ENCODE measurements at places on chromosomes 5 and 9.

- DNase-seq = no peak
Measured at GRCh38 chr5:144207875-144208444, 37.3 kb downstream of the KCTD16 start.

- DNase-seq = no peak
Measured at GRCh38 chr9:85041466-85042137, 372.1 kb downstream of the NTRK2 start.

GRCh38 chr5:164233791-164234190, 728.4 kb downstream of the MAT2B start:
- DNase-seq = peak; percentile 41

DNA sequence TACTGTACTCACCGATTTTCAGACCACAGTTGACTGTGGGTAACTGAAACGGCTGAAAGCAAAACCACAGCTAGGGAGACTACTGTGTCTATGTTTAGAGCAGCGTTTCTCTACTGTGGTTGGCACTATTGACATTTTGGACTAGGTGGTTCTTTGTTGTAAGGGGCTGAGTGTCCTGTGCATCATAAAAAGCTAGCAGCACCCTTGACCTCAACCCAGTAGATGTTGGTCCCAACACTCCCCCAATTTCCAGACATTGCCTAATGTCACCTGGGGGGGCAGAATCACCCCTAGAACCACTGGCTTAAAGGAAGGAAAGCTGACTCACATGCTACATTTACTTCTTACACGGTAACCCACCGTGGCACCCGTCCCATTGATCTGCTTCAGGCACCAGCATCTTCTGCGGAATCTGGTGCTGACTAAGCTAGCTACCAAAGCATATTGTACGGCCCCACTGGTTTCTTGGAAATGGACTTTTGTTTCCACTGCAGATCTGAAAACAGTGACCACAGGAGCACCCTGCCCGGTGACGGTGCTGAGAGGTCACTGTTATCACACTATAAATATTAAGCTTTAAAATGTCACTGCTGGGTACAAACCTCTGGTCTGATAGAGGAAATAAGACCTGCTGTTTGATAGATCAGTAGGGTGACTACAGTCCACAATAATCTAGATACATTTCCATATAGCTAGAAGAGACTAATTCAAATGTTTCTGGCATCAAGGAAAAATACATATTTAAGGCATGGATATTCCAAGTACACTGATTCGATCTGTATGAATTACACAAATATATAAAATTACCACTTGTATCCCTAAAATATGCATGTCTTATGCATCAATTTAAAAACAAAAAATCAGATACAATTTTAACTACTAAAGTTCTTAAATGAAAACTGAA, 151.4 kb downstream of the HSD17B3 start:
- no peak for DNase-seq

- DNase-seq = peak; percentile 52
Measured at GRCh38 chr5:109455598-109456096, 45.9 kb upstream of the PJA2 start.

- no peak for DNase-seq
Measured at GRCh38 chr5:173833196-173833985, 54.8 kb upstream of the CPEB4 start.

GRCh38 chr5:151019331-151019730, 1.1 kb upstream of the GPX3 start:
- DNase-seq = no peak

DNA sequence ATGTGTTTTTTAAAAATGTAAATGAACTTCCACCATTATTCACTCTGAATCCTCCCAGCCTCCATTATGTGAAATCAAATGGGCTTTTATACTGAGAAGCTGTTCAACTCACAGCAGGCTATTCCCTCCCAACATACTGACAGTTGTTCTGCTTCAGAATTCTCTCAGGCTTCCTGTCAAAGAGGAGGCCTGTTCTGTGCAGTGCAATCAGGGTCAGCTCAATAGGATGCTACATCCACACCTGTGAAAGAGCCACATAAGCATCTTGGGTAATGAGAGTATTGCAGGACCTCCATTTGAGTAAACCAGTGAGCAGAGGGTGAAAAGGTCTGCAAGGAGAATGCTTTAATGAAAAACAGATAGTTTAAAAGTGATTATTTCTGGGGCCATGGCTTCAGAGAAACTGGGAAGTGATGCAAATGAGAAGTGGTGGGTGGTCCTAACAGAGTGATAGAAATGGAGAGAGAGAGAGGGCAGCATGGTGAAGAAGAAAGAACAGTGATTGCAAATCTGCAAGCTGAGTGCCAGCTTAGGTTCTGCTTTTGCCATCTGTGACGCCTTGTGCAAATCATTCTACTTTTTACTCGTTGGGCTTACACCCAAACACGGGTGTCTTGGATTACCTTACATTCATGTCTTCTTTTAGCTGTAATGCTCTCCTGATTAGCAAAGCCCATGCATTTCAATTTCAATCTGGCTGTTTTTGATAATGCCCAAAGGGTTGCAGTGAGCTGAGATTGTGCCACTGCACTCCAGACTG, 202.5 kb upstream of the NMUR2 start:
- DNase-seq = peak; percentile 36

GRCh38 chr5:152303841-152304240, 101.2 kb downstream of the NMUR2 start:
- no peak for DNase-seq

- no peak for DNase-seq
Measured at GRCh38 chr5:30890377-30890776, 303.1 kb upstream of the CDH6 start.

DNA sequence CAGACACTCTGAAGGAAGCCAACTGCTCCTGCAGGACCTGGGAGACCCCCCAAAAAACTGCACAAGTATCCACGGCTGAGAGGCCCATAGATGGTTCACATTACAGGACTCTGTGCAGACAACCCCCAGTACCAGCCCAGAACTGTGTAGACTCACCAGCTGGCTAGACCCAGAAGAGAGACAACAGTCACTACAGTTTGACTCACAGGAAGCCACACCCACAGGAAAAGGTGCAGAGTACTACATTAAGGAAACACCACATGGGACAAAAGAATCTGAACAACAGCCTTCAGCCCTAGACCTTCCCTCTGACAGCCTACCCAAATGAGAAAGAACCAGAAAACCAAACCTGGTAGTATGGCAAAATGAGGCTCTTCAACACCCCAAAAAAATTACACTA, 281.2 kb upstream of the RGMB start:
- DNase-seq = no peak

GRCh38 chr9:116264361-116264760, 110.8 kb downstream of the PAPPA start:
- DNase-seq = no peak

- DNase-seq = no peak
Measured at GRCh38 chr9:137619240-137620047, 639 bp downstream of the EHMT1 start.

- no peak for DNase-seq
Measured at GRCh38 chr9:115517335-115518075, 399.5 kb upstream of the TNC start.

GRCh38 chr5:83494666-83495065, 23.1 kb downstream of the VCAN start:
- no peak for DNase-seq

DNA sequence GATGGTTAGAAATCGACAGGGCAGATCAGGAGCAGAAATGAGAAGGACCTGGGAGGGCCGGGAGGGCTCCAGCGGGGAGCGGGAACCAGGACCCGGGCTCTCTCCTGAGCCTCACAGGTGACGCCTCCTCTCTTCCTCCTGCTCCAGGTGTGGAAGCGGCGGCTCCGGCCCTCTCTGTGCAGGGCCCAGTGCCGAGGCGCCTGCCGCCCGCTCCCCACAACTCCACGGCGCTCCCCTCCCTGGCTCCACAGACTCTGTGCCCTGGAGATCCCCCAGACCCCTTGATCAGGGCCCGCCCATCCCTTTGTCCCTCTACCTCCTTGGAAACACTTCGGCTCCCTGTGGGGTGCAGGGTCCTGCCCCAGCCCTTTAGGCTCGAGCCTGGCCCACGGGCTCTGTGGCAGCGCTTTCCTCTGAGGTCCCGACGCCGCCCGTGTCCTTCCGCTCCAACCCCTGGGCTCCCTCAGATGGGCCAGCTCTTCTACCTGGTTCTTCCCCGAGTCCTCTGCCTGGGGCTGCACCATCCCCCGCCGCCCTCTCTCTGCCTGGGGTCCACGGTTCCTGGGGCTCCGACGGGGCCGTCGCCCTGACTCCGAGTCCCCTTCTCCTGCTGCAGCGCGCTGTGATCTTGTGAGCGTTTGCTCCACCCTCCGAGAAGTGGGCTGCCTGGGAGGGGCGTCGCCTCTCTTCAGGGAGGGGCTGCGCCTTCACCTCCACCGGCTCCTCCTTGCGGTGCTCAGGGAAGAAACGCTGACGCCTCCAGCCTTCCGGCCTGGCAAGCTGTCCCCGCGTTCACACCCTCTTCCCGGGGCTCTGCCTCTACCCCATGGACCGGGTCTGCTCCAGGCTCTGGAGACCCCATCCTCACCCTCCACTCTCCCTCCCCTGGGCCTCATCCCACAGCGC, 22.4 kb upstream of the SLC6A3 start:
- DNase-seq = no peak

All from right lung (tissue), 10 donors.